ENCODE measurements at places on chromosomes 1 and 21. TPM values are rescaled to one million over a fixed set of nuclear protein-coding genes. Genes with fewer than 3 reads are reported as not detected.

DNA sequence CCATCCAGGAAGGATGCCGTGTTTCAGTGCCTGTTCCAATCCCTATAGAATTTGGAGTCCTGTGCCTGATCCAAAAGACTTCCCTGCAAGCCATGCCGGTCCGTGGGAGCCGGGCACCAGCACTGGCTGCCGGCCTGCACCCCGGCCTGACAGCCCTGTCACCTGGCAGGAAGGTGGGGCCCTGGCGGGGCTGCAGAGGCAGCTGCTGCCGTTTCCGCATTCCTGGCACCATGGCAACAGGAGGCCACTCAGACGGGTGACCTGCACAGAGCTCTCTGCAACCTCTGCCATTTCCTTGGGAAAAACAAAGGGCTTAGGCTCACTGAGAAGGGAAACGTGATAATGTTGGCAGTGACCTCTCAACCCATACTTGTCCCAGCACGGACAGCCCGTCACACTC is 63.2 kb upstream of the TMEM51 start:
- H3K27ac ChIP-seq = peak overlapping the region; percentile 95
- no peaks in the 10 kb centered on the region for H3K27me3 ChIP-seq
- H3K4me1 ChIP-seq = peaks cover 41% of the 10 kb centered on the region
- H3K4me3 ChIP-seq = peak overlapping the region; percentile 73

- DNase-seq = no peak
- H3K27ac ChIP-seq = peak overlapping the region; percentile 62
- H3K27me3 ChIP-seq = no peaks in the 10 kb centered on the region
- H3K4me3 ChIP-seq = peak overlapping the region; percentile 22
These were observed 18.7 kb upstream of the PTGFR start for GRCh38 chr1:78471890-78472620.

- no peaks in the 10 kb centered on the region for H3K27me3 ChIP-seq
- DNase-seq = no peak
- H3K27ac ChIP-seq = no peak overlapping the region
- H3K4me3 ChIP-seq = no peak overlapping the region
- H3K4me1 ChIP-seq = no peaks in the 10 kb centered on the region
- H3K36me3 ChIP-seq = no peaks in the 10 kb centered on the region
These were observed 291.9 kb upstream of the USP25 start for GRCh38 chr21:15437883-15438282.

The SSX2IP gene
- 28.0 TPM for total RNA-seq

- peaks cover 21% of the 10 kb centered on the region for H3K4me1 ChIP-seq
- H3K36me3 ChIP-seq = no peaks in the 10 kb centered on the region
- H3K27me3 ChIP-seq = no peaks in the 10 kb centered on the region
- DNase-seq = no peak
These were observed 73.7 kb downstream of the TOMM20 start for GRCh38 chr1:235054936-235055335.

- no peaks in the 10 kb centered on the region for H3K4me1 ChIP-seq
- H3K27me3 ChIP-seq = peaks cover 57% of the 10 kb centered on the region
- H3K27ac ChIP-seq = no peak overlapping the region
- DNase-seq = peak; percentile 67
- no peaks in the 10 kb centered on the region for H3K36me3 ChIP-seq
These were observed 31.1 kb upstream of the HSD3B1 start for GRCh38 chr1:119475866-119476439.

- no peak overlapping the region for H3K4me3 ChIP-seq
- H3K27me3 ChIP-seq = peaks cover 15% of the 10 kb centered on the region
- no peaks in the 10 kb centered on the region for H3K36me3 ChIP-seq
- DNase-seq = no peak
- H3K4me1 ChIP-seq = peaks cover 22% of the 10 kb centered on the region
These were observed 168.3 kb downstream of the RHOU start for GRCh38 chr1:228903434-228904071.

DNA sequence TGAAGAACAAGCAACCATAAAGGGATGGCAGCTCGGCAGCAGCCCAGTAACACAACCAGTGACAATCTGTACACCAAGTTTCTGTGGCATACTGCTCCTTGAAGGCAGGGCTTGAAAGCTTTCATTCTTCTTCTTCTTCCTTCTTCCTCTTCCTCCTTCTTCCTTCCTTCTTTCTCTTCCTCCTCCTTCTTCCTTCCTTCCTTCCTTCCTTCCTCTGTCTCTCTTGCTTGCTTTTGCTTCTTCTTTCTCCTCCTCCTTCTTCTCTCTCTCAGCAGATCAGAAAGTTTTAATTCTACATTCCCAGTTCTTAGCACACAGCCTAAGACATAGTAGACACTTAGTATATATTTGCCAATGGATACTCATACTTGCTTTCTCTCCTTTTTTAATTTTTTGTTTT is 95.9 kb downstream of the GLUL start:
- no peaks in the 10 kb centered on the region for H3K27me3 ChIP-seq
- H3K27ac ChIP-seq = no peak overlapping the region
- H3K36me3 ChIP-seq = no peaks in the 10 kb centered on the region
- DNase-seq = no peak

DNA sequence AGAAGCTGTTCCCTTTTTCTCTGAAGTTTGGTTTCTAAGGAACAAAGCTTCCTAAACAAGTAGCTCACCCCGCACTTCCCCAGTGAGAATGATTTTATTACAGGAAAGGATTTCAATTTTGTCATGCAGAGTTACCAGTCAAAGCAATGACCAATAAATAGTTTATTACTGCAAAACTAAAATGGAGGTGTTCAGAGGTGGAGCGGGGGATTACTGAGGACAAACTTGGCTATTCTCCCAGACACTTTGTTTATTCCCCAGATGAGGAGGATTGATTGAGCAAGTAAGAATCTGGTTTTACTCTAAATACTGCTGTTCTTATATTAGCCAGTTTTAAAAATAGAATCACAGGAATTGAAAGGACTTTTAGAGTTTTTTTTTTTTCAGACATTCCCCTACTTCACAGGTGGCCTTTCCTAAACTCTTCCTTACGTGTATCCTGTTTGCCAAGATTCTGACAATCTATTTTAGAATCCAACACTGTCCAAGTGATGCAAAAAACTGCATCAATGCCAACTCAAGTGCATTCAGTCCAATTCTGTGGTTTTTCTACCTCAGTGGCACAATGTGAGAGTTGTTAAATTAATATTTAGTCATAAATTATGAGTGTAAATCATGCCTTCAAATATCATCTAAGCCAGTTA is 136.1 kb downstream of the TNFSF18 start:
- H3K27ac ChIP-seq = no peak overlapping the region
- DNase-seq = no peak
- H3K4me3 ChIP-seq = no peak overlapping the region
- H3K36me3 ChIP-seq = no peaks in the 10 kb centered on the region

- H3K27ac ChIP-seq = no peak overlapping the region
- H3K27me3 ChIP-seq = peaks cover 66% of the 10 kb centered on the region
- DNase-seq = no peak
- H3K4me3 ChIP-seq = no peak overlapping the region
These were observed 2.8 kb upstream of the ADORA1 start for GRCh38 chr1:203124546-203125317.

- H3K4me3 ChIP-seq = no peak overlapping the region
- H3K27ac ChIP-seq = no peak overlapping the region
- no peaks in the 10 kb centered on the region for H3K27me3 ChIP-seq
- DNase-seq = no peak
- H3K4me1 ChIP-seq = peaks cover 15% of the 10 kb centered on the region
- H3K36me3 ChIP-seq = peaks cover 10% of the 10 kb centered on the region
These were observed 4.2 kb upstream of the OTUD3 start for GRCh38 chr1:19877821-19878636.

The BCL2L15 gene
- 16.8 TPM for total RNA-seq

- DNase-seq = no peak
- peak overlapping the region; percentile 91 for H3K27ac ChIP-seq
- H3K27me3 ChIP-seq = no peaks in the 10 kb centered on the region
- H3K4me3 ChIP-seq = no peak overlapping the region
- H3K36me3 ChIP-seq = peaks cover 10% of the 10 kb centered on the region
These were observed 80.7 kb downstream of the TGFB2 start for GRCh38 chr1:218425647-218426342.

- DNase-seq = no peak
- H3K4me3 ChIP-seq = no peak overlapping the region
- no peaks in the 10 kb centered on the region for H3K4me1 ChIP-seq
- no peak overlapping the region for H3K27ac ChIP-seq
These were observed 243.6 kb downstream of the SIPA1L2 start for GRCh38 chr1:232386294-232386693.

The TMPRSS15 gene
- total RNA-seq = not detected

The FGR gene
- total RNA-seq = not detected

DNA sequence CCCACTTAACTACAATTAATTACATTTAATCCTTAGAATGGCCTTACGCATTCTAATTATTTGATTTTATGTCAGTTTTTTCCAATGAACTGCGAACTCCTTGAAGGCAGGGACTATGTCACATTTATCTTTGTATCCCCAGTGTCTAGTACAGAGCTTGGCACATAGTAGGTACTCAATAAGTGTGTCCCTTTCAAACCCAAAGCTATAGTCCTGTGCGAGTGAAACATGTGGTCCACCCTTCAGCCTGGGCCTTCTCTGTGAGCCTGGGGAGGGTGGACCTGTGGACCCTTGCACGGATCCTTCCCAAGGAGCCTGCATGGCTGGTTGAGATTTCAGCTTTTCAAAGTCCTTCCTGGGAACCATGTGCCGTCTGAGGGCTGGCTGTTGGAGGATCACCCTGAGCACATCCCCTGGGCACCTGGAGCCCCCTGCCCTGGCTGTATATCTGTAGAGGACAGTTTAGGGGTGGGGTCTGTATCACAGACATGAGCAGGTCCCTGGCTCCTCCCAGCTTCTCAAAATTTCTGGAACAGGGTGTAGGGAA is 103.1 kb downstream of the IER5 start:
- H3K4me3 ChIP-seq = no peak overlapping the region
- peaks cover 8% of the 10 kb centered on the region for H3K4me1 ChIP-seq
- H3K36me3 ChIP-seq = no peaks in the 10 kb centered on the region

- H3K27me3 ChIP-seq = no peaks in the 10 kb centered on the region
- no peak for DNase-seq
- H3K36me3 ChIP-seq = peaks cover 50% of the 10 kb centered on the region
- peak overlapping the region; percentile 79 for H3K4me3 ChIP-seq
- H3K4me1 ChIP-seq = peaks cover 35% of the 10 kb centered on the region
These were observed 1.4 kb downstream of the PPP2R5A start for GRCh38 chr1:212286556-212287131.

The ZBTB8B gene
- total RNA-seq = 0.32 TPM

DNA sequence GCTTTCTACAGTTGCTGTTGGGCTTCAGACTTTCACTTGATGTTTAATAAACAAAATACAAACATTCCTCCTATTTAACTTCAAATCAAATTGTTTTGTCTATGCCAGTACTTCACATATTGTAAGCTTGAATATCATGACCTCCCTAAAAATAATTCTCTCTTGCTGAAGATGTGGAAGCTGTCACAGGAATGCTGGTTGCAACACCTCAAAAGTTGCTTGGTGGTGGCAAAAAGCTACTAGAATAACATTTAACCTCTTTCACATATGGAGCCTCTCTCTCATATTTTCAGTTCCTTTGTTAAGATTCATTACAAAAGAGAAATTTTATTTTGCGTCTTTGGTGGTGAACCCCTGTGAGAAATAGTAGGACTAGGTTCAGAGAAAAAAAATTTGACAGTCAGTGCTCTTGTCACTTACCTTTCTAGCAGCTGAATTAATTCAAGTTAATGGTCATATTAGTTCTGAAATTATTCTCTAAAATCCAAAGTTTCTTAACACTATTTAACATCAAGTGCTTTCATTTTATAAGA is 25.5 kb upstream of the F13B start:
- no peaks in the 10 kb centered on the region for H3K4me1 ChIP-seq
- H3K27ac ChIP-seq = no peak overlapping the region
- DNase-seq = no peak
- no peak overlapping the region for H3K4me3 ChIP-seq

DNA sequence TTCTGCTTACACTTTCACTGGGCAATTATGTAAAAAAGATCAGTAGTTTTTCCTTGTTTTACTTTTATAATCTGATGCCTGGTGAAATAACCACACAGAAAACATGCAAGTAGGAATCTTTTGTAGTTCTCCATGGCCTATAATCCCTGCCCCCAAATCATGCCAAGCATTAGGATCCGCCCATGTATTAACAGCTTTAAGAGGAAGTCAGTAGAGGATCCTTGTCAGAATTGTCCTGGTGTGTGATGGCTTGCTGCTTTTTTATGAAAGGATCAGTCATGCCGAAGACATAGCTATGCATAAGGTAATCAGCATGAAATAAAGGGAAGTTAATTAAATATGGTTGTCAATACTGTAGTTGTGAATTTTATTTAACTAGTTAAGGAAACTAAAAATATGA is 20.0 kb downstream of the ADGRL2 start:
- H3K27ac ChIP-seq = no peak overlapping the region
- no peak overlapping the region for H3K4me3 ChIP-seq
- DNase-seq = no peak
- no peaks in the 10 kb centered on the region for H3K27me3 ChIP-seq
- peaks cover 8% of the 10 kb centered on the region for H3K4me1 ChIP-seq

GRCh38 chr1:150234309-150234565 is 1.7 kb downstream of the ANP32E start:
- H3K4me3 ChIP-seq = no peak overlapping the region
- no peak for DNase-seq
- H3K4me1 ChIP-seq = peaks cover 11% of the 10 kb centered on the region

GRCh38 chr21:21463456-21463855 is 465.2 kb downstream of the NCAM2 start:
- no peaks in the 10 kb centered on the region for H3K27me3 ChIP-seq
- H3K4me1 ChIP-seq = no peaks in the 10 kb centered on the region

DNA sequence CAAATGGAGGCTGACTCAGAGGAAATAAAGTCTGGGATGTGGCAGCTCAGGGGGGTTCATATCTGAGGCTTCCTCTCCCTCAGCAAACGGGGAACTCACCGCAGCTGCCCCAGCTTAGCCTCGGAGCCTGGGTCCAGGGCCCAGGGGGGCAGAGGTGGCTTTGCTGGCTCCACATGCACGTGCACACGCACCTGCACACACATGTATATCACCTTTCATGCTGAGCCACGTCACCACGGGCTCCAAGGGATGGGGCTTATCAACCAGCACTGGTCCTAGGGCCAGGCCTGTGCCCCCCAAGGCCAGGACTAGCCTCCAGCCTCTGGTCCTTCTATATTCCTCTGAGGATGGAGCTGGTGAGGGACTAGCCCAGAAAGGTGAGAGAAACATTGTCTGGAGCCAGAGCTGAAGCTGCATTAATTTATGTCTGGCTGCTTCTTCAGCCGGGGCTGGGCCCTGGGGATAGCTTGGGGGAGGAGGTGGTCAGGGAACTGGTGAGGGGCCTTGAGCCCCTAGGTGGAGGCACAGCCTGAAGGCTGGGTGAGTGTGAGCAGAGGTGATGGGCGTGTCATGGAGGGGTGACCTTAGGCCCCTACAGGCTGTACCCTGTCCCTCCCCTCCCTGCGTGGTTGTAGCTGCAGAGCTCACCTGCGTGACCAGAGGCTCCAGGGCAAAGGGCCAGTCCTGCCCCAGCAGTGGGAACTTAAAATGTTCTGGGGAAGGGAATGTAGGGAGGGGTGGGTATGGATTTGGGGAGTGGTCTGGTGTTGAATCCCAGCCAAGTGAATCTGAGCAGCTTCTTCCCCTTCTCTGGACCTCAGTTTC is 520.8 kb downstream of the PTPRU start:
- peaks cover 91% of the 10 kb centered on the region for H3K27me3 ChIP-seq
- DNase-seq = no peak
- no peak overlapping the region for H3K27ac ChIP-seq
- H3K4me1 ChIP-seq = no peaks in the 10 kb centered on the region
- H3K4me3 ChIP-seq = no peak overlapping the region
